ENCODE measurements at places on chromosomes 6 and 20.

DNA sequence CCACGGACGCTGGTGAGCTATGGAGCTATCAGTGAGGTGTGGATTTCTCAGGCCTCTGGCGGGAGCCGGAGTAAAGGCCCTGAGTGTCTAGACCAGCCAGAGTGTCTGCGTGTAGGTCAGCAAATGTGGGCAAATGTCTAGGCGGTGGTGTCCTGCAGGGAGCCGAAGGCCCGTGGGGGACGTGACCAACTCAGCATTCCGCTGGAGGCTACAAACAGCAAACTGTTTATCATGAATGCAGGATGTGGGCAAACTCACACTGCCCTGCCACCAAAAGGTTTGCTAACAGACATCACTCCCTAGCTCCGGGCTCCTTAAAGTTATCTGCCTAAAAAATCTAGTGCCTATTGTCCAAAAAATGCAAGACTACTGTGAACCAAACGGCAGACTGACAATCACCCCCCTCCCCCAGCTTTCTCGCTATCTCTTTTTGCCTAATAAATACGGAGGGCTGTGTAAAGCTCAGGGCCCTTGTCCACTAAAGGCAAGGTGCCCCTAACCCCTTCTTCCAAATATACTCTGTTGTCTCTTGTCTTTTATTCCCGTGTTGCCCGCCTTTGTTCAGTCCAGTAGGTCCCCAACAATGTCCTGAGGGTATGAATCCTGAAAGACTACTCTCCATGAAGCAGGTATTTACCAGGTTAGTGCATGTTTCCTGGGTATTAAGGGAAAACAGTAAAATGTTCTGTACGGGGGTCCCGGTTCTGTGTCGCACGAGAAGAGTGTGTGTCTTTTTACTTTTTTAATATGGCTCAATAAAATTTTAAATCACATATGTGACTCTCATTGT lies 29.0 kb upstream of the AFDN start:
- DNase-seq: no peak

DNA sequence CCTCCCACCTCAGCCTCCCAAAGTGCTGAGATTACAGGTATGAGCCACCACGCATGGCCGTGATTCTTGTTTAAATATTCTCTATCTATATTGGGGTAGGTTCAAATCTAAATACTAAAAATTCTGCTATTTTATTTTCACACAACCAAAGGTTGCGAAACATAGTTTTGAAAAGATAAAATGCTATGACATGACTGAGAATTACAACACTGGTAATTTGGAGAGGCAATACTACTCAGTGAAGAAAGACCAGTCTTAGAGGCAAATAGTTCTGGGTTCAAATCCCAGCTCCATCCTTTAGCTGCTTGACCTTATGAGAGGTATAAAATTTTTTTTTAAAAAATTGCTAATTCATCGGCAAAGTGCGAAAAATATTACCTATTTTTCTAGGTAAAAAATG lies 137.0 kb upstream of the PREP start:
- no peak for DNase-seq

- no peak for DNase-seq
Measured at GRCh38 chr6:138204792-138205384, 13.4 kb downstream of the PBOV1 start.

- DNase-seq: no peak
Measured at GRCh38 chr20:48224533-48225050, 439.3 kb upstream of the SULF2 start.

DNA sequence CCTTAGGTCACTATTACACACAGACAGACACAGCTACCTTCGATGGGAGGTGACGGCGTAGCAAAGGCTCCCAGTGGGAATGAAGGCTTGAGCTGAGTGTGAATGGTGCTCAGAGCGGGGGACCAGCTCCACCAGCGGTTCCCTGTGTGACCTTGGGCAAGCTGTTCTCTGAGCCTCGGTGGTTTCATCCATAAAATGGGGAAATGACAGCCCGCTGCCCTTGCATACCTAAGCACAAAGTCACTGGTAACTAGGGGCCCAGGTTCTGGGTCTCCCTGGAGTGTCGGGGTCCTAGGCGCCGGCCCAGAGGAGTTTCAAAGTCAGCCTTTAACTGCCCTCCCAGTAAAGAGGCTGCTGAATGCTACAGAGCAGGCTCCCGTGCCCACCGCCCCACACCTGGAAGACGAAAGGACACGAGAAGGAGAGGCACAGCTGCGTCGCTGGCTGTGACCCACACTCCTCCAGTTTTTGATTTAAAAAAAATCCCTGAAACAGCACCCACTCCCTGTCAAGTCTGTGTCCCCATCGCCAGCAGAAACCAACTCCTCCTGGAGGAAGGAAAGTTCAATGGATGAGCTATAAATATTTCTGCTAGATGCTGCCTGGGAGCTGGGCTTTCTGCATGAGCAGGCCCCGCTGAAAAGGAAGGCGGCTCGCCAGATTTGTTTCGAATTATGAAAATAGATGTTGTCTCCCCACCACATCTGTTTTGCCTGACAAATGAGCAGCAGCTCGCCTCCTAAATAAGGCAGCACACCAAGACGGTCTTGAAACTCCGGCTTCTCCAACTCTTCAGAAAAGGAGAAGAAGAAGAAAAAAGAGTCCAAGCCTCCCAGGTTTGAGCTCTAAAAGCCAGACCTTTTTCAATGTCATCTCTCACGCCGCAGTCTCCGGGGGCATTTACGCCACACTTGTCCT lies 27.4 kb downstream of the PMEPA1 start:
- DNase-seq: no peak

- no peak for DNase-seq
Measured at GRCh38 chr20:57417051-57417689, 26.0 kb downstream of the RBM38 start.

- no peak for DNase-seq
Measured at GRCh38 chr6:44463728-44464450, 76.4 kb downstream of the CDC5L start.

DNA sequence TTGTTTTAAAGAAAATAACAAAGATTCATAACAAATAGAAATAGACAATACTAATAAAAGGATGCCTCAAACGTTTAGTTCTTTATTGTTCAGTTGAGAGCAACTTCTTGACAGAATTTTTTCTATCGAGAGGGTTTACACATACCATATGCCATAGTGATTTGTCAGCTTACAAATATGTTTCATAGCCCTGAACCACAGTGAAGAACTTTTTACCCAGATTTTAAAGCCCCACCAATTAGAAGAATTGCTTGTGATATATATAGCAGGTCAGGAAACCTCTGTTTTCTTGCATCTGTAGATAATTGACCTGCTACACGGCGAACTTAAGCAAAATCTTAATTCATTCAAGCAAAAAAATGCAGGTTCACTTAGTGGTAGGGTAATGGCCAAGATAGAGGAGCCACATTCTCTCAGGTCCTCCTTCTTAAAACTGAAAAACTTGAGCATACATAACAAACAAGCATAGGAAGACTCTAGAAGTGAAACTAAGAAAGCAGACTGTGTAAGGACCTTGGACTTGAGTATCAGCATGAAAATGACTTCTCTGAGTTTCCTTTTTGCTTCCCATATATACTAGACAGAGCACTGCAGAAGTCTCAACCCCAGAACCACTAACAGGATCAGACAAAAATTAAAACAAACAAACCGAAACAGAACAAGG lies 39.5 kb downstream of the CRISP1 start:
- no peak for DNase-seq

DNA sequence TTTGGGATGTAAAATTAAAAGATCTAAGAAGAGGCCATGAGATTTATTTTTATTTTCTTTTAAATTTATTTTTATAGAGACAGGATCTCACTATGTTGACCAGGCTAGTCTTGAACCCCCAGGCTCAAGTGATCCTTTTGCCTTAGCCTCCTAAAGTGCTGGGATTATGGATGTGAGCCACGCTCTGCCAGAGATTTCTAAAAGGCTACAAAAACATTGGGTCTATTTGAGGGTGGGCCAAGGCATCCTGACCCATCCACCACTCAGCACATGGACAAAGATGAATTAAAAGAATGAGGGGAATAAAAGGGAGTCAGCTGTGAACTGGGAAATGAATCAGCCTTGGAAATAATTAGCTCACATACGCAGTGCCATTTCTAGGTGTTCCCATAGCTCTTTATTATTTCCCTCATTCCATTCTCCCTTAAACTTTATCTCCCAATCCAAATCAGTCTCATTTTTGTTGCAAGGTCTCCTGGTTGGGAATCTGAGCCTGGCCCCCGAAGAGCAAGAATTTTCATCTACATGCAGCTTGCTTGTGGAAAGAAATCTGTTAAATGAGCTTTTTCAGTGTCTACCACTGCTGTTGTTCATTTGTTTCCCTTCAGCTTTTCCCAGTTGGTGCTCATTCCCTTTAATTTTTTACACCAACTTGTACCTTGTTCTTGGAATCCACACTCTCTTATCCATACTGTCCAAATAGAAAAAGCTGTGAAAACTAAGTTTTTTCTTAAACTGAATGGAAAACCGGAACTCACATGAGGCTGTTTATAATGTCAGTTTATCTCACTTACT lies 66.9 kb downstream of the MKKS start:
- no peak for DNase-seq

- no peak for DNase-seq
Measured at GRCh38 chr6:108578595-108579327, 18.0 kb downstream of the FOXO3 start.

Measured in SIG-M5 (cell line).